ENCODE measurements at places on chromosomes 5 and 9. TPM values are rescaled to one million over a fixed set of nuclear protein-coding genes. Genes with fewer than 3 reads are reported as not detected.
A peak's percentile ranks its signal among the peaks of the same experiment; 100 is the strongest.

DNA sequence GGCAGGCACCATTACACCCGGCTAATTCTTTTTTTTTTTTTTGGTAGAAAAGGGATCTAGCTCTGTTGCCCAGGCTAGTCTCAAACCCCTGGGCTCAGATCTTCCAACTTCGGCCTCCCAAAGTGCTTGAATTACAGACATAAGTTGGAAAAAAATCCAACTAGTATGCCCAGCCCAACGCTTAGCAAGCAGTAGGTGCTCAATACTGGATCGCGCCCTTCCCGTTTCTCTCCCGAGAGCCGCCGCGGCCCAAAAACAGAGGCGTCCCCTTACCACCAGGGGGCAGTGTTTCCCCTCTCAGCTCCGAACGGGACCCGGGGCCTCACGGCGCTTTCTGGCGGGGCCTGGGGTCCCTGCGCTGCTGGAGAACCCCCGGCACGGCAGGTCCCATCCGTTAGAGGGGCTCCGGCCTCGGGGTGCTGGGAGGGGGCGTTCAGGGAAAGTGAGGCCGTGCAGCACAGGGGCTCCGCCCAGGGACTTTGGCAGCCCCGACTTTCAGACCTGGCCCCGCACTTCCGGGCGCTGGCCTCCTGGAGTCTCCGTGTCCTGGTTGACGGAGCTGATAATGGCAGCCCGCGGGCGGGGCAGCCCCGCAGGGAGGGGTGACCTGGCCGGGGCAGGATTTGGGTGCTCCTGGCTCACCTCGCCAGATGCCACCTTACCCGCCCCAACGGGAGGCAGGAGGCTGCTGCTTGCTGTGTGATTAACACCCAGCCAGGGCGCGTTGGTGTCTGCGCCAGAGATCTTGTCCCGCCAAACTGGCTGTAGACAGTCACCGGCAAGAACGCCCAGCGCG lies 15.2 kb downstream of the PTGES start:
- peak; percentile 42 for DNase-seq

- DNase-seq = peak; percentile 82
Observed at GRCh38 chr9:132901858-132902831, 23.4 kb downstream of the SPACA9 start.

GRCh38 chr9:89410641-89411350 lies 87.1 kb downstream of the SEMA4D start:
- DNase-seq = peak; percentile 43

DNA sequence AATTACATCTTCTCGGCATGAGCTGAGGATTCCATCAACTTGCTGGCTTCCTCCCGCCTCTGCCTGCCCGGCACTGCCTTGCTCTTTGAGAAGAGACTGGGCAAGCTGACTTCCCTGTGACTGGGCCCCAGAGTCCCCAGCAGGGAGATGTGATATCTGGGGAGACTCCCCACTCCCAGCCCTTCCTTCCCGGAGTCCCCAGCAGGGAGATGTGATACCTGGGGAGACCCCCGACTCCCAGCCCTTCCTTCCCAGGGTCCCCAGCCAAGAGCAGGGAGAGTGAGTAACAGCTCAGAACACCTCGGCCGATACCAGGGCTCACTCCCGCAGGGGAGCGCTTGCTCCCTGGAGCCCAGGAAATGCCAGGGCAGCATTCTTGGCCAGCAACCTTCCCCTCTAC lies 90.1 kb upstream of the NEURL1B start:
- DNase-seq = no peak

GRCh38 chr9:117796681-117797080 lies 92.5 kb downstream of the TLR4 start:
- no peak for DNase-seq

GRCh38 chr9:133682818-133683585 lies 46.8 kb downstream of the DBH start:
- no peak for DNase-seq

- no peak for DNase-seq
Observed at GRCh38 chr5:104347119-104347708, 784.6 kb upstream of the NUDT12 start.

GRCh38 chr9:106019039-106019680 lies 324.8 kb downstream of the TMEM38B start:
- DNase-seq = no peak

DNA sequence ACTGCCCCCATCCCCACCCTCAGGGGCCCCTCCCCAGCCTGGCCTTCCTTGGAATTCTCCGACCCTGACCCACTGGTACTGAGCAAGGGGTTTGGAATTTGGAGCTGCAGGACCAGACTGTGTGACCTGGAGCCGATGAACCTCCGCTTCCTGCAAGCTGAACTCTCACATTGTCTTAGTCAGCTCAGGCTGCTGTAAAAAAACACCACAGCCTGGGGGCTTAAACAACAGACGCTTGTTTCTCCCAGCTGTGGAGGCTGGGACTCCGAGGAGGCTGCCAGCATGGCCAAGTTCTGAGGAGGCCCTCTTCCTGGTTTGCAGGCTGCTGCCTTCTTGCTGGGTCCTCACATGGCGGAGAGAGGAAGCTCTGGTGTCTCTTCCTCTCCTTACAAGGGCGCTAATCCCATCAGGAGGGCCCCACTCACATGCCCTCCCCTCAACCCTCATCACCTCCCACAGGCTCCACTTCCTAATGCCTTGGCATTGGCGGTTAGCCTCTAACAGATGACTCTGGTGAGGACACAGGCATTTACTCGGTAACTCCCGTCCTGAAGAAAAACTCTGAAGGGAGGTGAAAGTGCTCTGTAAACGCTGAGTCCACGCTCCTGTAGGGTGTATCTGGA lies 42.4 kb downstream of the C5orf15 start:
- peak; percentile 61 for DNase-seq

- DNase-seq = peak; percentile 74
Observed at GRCh38 chr9:131530920-131531832, at the start of gene UCK1. Gene UCK1, minus strand, starts transcription at chr9:131531263. Its CDS starts 89 bp downstream, at chr9:131531174.

GRCh38 chr5:176429972-176430371 lies 13.6 kb upstream of the CLTB start:
- DNase-seq = no peak

GRCh38 chr5:89246864-89247263 lies 363.9 kb upstream of the MEF2C start:
- DNase-seq = no peak

- peak; percentile 52 for DNase-seq
Observed at GRCh38 chr9:14992081-14992480, 81.9 kb upstream of the FREM1 start.

- DNase-seq = no peak
Observed at GRCh38 chr5:10475931-10476676, 34.4 kb downstream of the ROPN1L start.

DNA sequence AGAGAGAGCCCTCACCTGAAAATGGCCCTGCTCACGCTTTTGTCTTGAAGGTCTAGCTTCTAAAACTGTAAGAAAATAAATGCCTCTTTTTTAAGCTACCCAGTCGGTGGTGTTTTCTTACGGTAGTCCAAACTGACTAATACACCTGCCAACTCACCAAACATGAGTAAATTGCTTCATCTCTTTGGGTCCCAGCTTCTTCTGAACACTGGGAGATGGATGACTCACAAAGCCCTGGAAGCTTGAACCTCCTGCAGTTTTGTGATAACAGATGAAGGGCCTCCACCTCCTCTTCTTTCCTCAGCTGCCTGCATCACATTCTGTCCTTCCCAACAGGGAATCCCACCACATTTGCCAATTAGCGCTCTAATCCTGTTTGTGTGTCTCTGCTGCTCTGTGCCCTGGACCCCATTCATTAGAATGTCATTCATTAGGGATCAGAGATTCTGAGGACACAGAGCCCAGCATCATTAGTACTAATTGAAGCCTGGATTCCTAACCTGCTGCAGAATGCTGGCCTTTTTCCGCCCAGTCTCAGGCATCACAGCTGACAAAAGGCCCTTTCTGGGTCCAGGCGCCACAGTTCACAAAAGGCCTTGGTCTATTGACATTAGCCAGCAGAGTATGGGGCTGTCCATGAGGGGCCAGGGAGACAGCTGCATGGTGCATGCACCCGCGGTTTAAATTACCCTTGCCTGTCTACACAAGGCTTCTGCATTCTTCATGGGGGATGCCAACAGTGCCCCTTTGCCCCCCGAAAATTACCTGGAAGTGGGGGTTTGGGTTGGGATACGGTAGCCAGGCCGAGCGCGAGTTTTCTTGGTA lies 349.3 kb downstream of the SEMA5A start:
- DNase-seq = peak; percentile 90

Gene SPOCK1
- 38.5 TPM for total RNA-seq

Gene PCDHGA1
- 0.32 TPM for total RNA-seq

Gene CCL19
- not detected for total RNA-seq

Gene PTPN3
- 5.0 TPM for total RNA-seq

Measured in HT1080 (cell line).